ENCODE measurements at places on chromosomes 2 and 18.

GRCh38 chr2:177633111-177633510, 240.5 kb downstream of the AGPS start:
- no peak for DNase-seq

GRCh38 chr2:42872721-42873120, 80.3 kb upstream of the HAAO start:
- no peak for DNase-seq

DNA sequence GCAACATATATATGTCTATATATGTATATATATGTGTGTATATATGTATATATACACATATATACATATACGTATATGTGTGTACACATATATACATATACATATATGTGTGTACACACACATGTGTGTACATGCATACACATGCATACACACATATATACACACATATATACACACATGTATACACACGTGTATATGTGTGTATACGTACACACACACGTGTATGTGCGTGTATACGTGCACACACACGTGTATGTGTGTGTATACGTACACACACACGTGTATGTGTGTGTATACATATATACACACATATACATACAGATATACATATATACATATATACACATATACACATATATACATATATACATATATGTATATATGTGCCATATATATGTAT, 89.4 kb downstream of the SPHKAP start:
- no peak for DNase-seq

DNA sequence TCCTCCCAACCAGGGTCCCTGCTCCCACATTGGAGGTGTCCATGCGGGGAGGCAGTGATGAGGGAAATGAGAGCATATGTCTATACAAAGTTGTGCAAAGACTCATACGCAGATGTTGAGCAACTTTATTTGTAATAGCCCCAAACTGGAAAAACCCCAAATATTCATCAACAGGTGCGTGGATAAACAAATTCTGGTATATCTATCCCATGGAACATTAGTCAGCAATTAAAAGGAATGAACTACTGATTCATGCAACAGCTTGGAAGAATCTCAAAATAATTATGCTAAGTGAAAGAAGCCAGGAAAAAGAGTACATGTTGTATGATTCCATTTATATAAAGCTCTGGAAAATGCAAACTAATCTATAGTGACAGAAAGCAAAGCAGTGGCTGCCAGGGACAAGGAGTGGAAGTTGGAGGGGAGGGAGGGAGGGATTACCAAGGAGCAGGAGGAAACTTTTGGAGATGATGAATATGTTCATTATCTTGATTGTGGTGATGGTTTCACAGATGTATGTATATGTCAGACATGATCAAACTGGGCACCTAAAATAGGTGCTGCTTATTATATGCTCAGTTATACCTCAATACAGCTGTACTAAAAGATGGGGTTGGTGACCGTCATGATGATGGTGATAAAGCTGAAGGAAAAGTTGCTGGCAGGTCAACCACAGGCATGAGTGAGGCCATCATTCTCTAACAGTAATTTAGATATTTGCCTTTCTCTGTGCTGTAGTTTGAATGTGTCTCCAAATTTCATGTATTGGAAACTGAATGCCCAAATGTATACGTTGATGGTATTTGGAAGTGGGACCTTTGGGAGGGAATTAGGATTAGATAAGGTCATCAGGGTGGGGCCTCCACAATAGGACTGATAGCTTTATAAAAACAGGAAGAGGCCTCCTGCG, 270.9 kb downstream of the CYP26B1 start:
- no peak for DNase-seq

GRCh38 chr2:23566241-23567142, 181.5 kb downstream of the KLHL29 start:
- no peak for DNase-seq

GRCh38 chr2:176280156-176280555, 10.9 kb downstream of the MTX2 start:
- no peak for DNase-seq

DNA sequence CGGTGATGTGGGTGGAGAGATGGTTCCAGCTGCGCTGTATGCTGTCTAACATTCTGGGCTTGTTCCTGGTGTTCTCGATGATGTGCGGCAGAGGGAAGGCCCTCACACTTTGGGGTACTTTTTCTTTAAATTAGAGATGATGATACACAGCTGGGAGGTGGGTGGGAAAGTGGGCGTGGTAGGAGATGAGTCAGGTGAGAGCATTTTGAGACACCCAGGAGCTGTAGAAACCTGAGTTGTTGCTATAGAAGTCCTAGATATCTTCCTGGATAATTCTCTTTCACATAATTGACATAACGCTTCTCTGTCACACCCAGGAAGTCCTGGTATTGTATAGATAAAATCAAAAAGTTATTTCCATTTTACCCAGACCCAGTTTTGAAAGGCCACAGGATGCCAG, 103.8 kb upstream of the ALKAL2 start:
- DNase-seq = no peak

DNA sequence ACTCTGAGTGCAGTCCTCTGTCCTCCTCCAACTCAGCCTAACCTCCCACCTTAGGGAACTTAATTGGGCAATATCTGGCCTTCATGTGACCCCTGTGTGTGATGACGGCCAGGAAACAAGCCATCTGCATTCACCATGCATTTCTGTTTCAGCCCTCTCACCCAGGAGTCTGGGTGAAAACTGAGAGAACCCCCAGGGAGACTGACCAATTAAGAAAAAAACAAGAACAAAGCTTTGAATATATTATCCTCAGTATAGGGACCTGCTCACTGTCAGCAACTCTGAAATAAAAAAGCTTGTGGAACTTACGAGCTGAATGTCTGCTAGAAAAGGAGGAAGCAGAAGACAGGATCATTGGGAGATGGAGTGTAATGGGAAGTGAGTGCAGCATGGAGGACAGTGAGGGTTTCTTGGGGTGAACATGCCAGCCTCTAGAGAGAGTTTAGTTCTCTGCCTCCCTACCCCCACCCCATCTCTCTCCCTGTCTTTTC, 9.5 kb downstream of the MAPRE2 start:
- DNase-seq = no peak

- no peak for DNase-seq
Measured at GRCh38 chr18:58813105-58813504, 51.6 kb upstream of the ZNF532 start.

GRCh38 chr2:100757621-100758394, 62.1 kb upstream of the NPAS2 start:
- DNase-seq = no peak

DNA sequence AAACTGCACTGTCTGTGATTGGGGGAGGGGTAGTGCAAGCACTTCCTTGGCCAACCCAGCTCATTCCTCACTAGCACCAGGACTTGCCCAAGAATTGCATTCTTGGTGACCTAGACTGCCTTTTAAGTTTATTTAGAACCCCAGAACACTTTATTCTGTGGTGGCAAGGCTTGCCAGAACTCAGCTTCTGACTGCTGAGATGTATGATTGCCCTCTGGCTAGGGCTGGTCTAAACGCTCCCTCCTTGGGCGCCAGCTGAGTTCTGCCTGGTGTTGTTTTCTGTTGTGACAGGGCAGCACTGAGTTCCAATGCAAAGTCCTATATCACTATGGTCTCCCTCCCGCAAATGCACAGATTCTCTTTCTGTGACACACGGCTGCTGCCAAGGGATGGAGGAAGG, 247.7 kb downstream of the ZNF385B start:
- DNase-seq = no peak
